ENCODE measurements at places on chromosomes 6 and 20.

DNA sequence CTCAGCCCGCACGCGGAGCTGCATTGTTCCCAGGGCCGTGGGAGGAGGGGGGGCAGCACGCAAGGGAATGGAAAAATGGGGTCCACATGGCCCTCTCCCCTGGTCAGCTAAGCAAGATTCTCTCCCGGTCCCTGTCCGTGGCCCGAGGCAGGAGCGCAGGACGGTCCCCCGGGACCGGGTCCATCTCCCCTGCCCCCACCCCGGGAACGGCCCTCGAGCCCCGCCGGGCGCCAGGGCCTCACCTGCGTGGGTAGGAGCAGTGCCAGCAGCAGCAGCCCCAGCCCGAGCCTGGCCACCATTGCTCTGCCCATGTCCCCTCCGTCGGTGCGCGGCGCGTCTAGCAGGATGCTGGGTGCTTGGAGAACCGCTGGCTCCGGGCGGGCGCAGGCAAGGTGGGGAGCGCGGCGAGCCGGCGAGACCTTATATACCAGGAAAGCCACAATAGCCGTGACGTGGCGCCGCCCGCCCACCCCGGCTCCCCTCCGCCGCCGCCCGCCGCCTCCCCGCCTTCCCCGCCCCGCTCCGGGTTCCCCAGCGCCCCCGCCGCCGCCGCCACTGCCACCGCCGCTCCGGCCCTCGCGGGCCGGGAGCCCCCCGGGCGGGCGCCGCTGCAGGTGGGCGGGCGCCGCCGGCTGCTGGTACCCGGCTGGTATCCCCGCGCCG, at the start of gene CD24:
Gene CD24 (minus strand): TSS at position 394 of the 663 bp plus-strand sequence. CDS start 83 bp downstream, at position 311.
- peak; percentile 60 for DNase-seq

DNA sequence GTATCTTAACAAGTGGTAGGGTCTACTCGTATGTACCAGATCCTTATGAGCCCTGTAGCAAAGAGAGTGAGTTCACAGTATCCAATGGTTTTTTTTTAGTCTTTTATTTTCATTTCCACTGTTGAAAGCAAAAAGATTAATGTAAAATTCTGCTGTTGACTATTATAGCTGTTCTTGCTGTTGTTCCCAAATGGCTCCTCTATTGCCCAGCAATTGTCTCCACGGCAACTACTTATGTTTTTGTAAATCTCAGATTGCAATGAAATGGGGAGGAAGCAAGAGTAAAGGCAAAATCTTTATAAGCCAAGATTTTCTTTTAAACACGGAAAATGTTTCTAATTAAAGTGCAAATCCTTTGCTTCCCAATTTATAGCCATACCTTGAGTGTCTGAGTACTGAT, 406.1 kb downstream of the EPM2A start:
- no peak for DNase-seq

- no peak for DNase-seq
Measured at GRCh38 chr20:33399924-33400323, 1.4 kb downstream of the CDK5RAP1 start.

- DNase-seq, result no peak
Measured at GRCh38 chr6:36834576-36835341, 4.5 kb downstream of the CPNE5 start.

DNA sequence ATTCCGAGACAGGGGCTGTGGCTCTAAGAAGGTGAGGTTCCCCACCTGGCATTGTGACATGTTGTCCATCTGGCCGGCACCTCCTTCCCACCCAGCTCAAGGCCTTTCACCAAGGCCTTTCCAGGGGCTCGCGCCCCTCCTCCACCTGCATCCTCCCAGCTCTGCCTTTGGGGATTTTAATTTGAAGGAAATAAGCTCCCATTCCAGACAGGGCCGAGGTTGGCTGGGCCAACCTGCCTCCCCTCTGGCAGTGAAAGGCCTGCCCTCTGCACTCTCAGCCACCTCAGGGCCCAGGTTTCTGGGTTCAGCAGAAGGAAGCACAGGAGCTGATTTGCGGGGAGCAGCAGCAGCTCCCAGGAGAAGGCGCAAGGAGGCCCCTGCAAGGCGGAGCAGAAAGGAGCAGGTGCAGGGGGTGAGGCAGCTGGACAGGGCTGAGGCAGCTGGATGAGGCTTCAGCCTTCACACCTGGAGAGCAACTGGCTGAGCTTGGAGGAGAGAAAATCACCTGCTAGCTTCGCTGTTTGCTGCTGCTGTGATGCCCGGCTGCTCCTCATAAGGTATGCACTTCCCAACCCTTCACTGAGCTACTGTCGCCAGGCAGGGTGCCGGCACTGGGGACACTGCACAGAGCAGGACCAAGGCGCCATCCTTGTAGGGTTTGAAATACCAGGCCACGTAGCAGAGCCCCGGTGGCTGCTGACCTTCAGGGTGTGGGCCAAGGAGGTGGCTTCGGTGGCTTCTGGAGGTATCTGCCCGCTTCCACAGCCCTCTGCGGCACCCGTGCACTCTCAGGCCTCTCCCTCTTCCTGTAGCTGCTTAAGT, 147.0 kb downstream of the SYNDIG1 start:
- no peak for DNase-seq

DNA sequence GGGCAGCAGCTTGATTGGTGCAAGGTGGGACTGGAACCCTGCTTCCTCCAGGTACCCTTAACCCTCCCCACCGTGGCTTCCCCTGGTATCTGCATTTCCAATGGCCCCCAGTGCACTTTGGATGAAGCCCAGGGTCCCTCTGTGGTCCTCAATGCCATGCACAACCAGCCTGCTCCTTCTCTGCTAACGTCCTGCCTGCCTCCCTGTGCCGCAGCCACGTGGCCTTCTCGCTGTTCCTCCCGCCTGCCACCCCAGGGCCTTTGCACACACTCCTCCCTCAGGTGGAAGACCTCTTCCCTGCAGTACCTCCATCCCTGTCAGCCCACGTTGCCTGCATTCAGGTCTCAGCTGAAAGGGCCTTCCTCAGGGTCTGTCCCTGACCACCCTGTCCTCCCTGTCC, 101.6 kb downstream of the BMP7 start:
- no peak for DNase-seq

DNA sequence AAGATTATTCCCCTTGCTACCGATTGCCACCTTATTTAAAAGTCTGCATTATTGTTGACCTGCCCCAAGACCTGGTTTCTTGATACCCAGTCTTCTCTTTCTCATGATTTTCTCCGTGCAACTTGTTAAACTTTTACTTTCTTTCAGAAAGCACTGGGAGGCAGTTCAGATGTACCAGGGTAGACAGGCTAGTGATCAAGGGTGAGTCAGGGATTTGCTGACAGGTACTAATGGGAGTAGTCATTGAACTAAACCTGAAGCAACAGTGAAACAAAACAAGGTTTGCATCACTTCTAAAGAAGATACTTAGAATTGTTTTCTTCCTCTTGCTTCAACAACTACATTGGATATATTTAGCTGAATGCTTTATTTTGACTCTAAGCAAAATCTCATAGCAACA, 124.4 kb downstream of the KCNQ5 start:
- no peak for DNase-seq

GRCh38 chr6:131765081-131765803, 42.6 kb upstream of the ENPP1 start:
- no peak for DNase-seq

DNA sequence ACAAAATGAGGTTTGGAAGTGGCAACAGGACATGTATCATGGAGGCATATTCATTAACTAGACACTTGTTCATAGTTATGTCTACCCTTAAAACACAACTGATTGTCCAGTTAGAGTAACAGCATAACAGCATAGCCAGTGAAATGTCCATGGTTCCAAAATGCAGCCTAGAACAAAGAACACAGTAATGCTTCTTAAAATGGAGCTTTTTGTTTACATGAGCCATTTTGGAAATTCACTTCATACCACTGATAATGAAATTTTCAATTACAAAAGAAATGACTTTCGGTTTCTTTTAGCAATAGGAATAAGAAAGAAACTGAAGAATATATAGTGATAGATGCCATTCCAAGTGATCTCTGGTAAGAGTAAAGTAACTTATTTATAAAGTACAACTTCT, 111.1 kb upstream of the DST start:
- DNase-seq, result no peak

DNA sequence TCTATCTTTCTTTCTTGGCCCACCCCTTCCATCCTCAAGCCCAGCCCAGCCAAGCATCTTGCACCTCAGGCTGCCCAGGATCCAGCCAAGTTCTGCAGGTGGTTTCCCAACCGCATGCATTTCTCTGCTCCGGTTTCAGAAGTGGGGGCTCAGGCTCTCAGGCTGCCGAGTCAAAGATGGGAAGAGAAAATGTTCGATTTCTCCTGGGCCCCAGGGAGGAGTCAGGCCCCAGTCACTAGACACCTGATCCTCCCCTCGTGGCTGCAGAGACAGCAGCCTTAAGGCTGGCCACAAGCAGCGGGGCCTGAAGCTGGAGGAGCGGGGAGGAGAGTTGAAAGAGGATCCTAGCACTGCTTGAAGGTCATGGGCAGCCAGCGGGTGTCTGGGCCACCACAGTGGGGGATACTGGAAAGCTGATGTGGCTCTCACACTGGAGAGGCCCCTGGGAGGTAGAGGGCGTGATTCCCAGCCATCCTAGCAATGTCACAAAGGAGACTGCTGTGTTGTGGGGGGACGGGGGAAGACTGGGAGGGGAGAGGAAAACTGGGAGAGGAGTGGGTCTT, 42.2 kb upstream of the ZFAND3 start:
- DNase-seq, result no peak

DNA sequence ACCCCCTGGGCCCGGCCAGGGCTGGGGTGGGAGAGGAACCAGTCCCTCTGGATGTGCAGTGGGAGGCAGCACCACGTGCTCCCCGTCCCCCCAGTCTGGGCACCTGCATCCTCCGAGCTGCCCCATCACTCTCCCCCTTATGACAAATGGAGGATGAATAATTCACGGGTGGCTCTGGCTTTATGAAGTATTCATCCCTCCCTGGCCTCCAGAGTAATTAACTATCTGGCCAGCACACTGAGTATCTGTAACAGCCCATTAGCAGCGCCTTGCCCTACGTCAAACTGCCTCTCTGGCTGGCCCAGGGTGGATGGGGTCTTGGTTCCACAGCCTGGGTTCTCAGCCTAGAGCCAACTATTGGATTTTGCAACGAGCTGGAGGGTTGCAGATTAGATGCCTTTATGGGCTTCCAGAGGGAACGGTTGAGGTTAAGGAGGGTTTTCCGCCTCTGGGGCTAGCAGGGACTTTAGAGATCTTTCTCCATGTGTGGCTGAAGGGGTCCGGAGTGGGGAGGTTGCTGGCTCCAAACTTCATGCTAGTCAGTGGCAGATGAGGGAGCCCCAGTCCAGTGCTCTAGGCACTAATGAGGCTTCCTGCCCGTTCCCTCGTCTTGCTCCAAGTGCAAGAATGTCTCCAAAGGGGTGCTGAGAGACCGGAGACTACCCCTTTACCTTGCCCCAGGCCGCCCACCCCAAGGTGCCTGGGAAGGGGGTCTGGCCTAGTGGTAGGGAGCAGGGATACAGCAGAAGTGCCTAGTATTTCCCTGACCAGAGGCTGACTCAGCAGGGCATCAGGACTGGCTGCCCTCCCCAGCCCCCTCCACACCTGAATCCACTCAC, 53.5 kb upstream of the MLN start:
- DNase-seq, result no peak

GRCh38 chr20:38152621-38153221, 12.3 kb downstream of the TGM2 start:
- DNase-seq, result peak; percentile 33

DNA sequence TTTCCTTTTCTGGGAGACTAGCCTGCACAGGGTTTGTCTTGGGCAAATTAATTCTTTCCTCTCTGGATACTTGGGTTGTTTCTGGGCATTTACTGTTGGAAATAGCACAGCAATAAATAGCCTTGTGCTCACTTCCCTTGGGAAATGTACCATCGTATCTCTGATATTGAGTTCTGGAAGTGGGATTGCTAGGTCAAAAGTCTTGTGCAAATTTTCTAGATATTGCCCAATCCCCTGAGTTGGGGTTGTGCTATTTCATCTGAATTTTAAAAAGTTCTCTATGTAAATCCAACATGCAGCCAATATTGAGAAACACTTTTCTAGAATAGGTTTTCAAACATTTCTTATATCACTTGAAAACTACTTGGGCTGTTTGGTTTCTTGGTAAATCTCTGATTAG, 64.0 kb upstream of the ELOVL5 start:
- no peak for DNase-seq

DNA sequence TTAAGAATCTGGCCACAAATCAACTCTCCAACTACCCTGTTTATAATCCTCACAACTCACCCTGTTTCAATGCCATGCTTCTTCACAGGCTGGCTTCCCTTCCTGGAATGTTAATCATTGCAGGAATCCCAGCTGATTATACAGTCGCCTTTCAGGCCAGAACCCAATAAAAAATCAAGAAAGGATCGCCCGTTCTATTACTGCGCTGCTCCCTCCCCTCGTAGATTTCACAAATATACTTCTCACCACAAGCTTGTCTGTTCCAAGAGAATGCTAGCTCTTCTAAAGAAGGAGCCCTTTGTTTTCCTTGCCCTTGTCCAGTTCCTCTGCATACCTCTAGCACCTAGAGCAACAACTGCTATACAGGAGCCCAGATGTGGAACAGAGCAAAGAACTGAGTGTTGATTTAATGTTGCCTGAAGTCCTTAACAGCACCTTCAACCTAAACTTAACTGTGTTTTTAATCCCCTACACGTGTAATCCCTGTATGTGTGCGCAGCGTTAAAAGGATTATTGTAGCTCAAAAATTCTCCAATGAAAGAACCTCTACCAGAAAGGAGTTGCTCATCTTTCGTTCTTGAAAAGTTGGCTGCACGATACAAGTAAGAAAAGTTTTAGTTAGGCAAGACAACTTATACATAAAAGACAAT, 988 bp downstream of the ECHDC1 start:
- DNase-seq, result peak; percentile 3

- no peak for DNase-seq
Measured at GRCh38 chr20:41175727-41176330, 38.5 kb downstream of the PLCG1 start.

DNA sequence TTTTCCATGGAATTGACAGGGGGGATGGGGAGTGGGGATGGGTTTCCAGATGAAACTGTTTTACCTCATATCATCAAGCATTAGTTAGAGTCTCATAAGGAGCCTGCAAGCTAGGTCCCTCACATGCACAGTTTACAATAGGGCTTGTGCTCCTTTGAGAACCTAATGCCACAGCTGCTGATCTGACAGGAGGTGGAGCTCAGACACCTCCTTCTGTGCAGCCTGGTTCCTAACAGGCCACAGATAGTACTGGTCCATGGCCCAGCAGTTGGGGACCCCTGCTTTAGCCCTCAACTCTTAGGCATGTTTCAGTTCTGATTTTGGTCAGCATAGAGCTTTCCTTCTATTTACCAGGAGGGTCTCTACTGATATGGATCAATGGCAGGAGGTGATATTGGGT, 251.6 kb downstream of the LAMA2 start:
- no peak for DNase-seq

GRCh38 chr6:31038559-31038958, 28.3 kb downstream of the MUC22 start:
- no peak for DNase-seq

GRCh38 chr6:110485491-110485890, 9.1 kb upstream of the SLC22A16 start:
- no peak for DNase-seq

DNA sequence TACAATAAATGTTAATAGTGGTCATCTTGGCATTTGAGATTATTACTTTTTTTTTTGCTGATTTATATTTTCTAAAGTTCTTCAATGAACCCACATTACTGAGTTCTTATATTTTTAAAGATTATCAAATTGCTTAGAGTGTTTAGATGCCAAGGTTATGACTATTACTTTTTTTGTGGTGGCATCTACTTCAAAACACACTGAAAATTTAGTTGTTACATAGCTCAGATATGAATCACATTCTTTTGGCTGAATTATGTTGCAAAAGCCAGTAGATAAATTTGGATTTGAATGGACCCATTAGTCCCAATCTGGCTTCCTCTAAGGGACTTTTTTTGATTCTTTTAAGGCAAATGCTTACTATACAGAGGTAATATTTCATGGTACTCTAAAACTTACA, 8.9 kb downstream of the UTRN start:
- no peak for DNase-seq

GRCh38 chr6:90458353-90459224, 128.3 kb downstream of the MAP3K7 start:
- peak; percentile 18 for DNase-seq

All from germinal center (tissue), 1 donor.